ENCODE measurements at places on chromosomes 7 and 10.
A peak's percentile ranks its signal among the peaks of the same experiment; 100 is the strongest.

GRCh38 chr7:116258734-116259133 is 48.4 kb downstream of the TES start:
- peak; percentile 68 for DNase-seq

DNA sequence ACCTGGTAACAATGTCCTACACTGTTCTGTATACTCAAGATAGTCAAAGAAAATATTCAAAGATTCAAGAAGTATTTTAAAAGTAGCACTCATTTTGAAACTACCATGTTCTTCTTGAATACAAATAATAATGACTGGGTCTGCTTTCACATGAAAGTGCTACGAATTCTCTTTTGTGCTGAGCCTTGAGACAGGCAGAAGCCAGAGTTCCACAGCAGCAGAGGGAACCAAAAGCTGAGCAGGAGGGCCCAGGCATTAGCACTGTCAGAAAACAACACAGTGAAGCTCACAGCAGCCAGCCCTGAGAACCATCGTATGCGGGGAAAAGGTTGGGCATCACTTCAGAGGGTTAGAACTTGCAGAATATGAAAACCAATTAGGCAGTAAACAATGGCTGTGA is 38.9 kb downstream of the ANKMY2 start:
- DNase-seq = no peak

- no peak for DNase-seq
These were observed 38.2 kb downstream of the ANTXRL start for GRCh38 chr10:46325021-46325420.

- DNase-seq = no peak
These were observed 689.6 kb downstream of the NRG3 start for GRCh38 chr10:82564353-82565196.
